ENCODE measurements at places on chromosomes 6 and 20. TPM values are rescaled to one million over a fixed set of nuclear protein-coding genes. Genes with fewer than 3 reads are reported as not detected.

FAM217A gene
- not detected for total RNA-seq

TGM3 gene
- not detected for total RNA-seq

ENPP5 gene
- total RNA-seq, result 0.19 TPM

LRRN4 gene
- total RNA-seq, result 19.4 TPM

- no peak for DNase-seq
Observed at GRCh38 chr6:116221911-116222310, 32.0 kb downstream of the TSPYL4 start.

DNA sequence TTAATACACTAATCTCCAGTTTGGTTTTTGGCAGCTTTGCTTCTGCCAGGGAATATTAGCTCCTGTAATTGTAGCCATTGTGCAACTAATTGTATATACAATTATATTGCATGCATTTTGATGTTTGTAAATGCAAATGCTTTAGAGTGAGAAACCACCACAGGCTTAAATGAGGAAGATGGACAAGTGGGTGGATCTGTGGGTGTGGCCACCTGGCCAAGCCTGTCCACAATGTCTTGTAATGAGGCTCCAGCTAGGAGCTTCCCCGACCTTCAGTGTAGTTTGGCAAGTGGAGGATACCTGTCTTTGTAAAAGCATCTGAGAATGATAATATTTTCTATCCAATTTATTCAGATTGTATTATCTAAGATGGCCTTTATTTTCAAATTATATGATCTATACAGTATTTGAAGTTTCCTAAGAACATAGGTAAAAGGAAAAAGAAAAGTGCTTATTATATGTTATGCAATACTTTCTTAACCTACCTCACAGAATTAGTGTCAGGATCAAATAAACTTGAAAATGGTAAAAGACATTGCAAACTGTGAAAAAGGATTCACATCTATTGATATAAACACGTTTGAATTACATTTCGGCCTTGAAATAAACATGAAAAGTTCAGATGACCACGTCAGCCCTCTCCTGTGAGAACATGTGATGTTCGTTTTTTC, 49.3 kb upstream of the ARID1B start:
- DNase-seq, result no peak

DNA sequence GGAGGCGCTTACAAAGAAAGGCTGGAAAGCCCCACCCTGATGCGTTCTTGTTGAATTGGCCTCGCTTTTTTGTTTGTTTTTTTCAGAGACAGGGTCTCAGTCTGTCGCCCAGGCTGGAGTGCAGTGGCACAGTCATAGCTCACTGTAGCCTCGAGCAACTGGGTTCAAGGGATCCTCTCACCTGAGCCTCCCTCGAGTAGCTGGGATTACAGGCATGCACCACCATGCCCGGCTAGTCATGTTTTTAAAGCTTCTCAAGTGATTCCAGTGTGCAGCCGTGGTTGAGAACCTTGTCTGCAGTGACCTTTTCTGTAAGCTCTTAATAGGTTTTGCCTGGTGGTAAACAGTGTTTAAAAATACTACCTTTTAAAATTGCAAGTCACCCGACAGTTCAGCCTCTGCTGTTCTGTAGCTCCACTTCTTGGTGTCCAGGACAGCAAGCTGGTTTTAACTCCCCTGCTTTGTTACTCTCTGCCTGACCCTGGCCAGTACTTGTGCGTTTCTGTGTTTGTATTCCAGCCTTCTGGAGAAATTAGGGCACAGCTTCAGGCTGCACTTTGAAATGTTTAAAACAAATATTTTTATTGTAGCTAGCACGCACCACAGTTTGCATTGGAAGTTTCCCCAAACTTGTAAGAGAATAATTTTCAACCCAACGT, 54.4 kb downstream of the KDM1B start:
- no peak for DNase-seq

GRCh38 chr6:157763904-157764177, 59.2 kb upstream of the SNX9 start:
- no peak for DNase-seq

GRCh38 chr6:3882866-3883265, 33.7 kb downstream of the FAM50B start:
- DNase-seq, result no peak

DNA sequence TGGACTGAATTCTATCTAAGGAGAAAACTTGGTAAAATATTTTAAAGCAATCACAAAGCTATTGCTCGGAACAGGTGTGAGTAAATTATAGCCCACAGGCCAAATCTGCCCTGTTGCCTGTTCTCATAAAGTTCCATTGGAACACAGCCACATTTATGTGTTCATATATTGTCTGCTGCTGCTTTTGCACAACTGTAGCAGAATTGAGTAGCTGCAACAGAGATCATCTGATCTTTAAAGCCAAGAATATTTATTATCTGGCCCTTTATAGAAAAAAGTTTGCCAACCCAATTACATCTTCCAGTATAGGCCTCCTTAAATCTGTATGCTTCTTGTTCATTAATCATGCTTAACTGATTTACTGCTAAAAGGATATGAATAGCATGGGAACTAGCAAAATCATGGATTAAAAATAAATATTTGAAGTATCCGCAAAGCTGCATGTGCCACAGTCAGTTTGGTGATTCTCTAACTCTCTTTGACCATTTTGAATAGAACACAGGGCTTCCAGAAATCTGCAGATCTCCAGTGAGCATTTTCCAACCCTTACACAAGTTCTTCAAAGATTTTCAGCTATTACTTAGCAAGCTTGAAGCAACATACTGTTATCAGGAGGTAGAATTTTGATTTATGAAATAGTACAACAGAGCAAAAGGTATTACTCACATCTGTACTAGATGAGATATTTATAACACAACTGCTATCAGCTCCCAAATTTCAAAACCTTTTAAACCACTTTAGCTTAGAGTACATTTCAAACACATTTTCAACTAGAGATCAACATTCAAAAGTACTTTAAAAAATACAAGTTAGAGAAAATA, 312.6 kb upstream of the ID4 start:
- no peak for DNase-seq
